ENCODE measurements at places on chromosomes 6 and 20.

- no peak for DNase-seq
Observed at GRCh38 chr20:9886227-9886626, 47.4 kb upstream of the PAK5 start.

GRCh38 chr20:43271980-43272379, 82.3 kb upstream of the PTPRT start:
- no peak for DNase-seq

DNA sequence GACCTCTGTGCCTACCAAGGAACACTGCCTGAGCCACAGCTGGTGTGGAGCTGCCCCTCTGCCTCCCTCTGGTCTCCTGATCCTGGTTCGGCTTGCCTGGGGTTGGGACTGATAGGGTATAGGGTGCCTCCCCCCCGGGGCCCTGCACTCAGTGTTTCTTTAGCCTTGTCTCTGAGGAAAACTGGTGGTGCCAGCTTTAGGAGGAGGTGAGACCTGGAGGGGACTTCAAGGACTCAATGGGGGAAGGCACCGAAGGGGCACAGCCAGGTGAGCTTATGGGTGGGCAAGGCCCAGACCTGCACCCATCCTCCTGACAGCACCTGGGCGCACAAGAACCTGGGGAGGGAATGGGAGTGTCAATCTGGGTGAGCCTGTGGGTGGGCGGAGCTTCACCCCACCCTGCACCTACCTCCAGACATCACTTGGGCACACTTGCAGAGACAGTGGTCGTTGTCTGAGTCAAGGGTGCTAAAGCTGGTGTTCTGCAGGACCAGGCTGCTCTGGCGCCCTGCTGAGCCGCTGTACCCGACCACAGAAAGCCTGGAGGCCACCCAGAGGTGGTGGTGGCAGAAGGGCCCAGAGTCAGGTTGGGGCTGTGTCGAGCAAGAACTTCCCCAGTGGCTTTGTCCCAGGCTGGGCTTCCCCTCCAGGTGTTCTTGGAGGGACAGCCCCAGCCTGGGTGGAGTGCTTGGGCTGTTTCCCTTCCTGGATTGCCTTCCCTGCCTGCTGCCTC, 40.5 kb downstream of the FAM110A start:
- no peak for DNase-seq

DNA sequence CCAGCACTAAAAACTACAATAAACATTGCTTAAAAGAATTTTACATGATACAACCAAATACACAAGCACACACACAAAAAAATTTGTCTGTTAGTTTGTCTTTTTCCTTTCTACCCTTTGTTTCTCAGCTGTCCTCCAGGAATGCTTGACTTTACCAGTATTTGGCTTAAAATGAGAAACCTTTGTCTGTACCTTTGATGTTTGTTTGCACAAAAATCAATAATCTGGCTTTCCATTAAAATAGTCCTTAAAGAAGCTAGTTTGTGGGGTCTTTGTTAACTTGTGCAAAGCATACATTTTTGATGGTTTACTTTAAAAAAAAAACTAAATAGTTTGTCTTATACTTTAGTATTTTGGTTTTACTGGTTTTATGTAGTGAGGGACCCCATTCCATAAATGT, 49.3 kb downstream of the RPRD1B start:
- DNase-seq = no peak

GRCh38 chr6:56725254-56725653, 82.6 kb upstream of the DST start:
- no peak for DNase-seq

- DNase-seq = no peak
Observed at GRCh38 chr6:159713984-159714383, 13.3 kb upstream of the WTAP start.

DNA sequence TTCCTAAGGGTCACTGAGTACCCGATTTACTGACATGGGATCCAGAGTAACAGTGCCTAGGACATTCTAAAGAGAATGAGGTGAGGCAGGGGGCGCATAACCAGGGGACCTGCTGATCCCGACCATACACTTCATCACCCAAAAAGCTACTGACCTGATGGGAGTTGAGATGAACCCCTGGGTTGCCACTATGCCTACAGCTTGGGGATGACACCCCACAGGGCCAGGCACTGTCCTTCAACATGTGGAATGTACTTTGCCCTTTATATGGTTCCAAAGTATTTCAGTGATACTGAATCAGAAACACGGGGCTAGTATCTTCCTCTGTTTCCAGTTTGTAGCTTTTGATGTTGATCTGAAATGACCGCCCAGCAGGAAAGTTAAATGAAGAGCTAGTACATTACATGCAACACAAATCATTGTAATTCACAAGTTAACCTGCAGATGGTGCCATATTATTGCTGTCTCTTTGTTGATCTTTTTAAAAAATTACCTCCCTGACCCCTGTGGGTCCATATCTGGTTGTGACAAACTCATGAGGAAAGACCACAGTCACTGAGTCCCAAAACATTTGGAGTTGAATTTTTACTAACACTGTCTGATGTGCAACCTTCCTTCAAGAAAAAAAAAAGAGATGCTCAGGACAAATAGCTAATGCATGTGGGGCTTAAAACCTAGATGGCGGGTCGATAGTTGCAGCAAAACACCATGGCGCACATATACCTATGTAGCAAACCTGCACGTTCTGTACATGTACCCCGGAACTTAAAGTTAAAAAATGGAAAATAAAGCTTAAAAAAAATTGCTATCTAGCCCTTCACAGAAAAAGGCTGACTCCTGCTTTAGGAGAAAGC, 42.7 kb upstream of the GCNT2 start:
- DNase-seq = peak; percentile 52

DNA sequence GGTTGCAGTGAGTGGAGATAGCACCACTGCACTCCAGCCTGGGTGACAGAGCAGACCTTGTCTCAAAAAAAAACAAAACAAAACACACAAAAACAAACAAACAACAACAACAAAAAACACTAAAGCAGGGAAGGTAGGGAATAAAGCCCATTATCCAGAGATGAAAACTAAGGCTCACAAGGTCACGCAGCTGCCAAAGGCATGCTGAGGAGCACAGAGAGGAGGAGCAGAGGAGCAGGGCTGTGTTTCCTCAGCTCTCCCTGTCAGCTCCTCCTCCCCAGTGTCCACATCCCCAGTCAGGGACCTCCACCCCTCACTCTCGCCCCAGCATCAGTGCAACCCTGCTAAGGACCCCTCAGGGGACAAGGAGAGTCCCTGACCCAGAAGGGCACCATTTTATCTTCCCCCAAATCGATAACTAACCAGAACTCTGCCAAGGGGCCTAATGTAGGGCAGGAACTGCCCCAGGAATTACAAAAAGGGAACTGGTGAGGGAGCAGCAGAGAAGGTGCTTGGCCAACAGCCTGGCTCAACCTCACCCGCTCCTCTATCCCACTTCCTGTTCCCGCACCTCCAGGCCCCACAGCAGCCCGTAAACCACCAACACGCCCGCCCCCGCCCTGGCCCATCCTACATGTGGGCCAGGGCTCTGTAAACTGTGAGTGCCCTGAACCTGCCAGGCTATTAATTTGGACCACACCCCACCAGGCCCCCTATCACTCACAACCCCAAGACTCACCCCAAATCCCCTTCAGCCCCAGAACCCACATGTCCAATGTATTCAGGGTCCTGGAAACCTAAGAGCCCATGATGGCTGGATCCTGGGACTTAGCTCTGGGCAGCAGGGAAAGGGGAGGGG, 9.0 kb downstream of the TEAD3 start:
- no peak for DNase-seq

DNA sequence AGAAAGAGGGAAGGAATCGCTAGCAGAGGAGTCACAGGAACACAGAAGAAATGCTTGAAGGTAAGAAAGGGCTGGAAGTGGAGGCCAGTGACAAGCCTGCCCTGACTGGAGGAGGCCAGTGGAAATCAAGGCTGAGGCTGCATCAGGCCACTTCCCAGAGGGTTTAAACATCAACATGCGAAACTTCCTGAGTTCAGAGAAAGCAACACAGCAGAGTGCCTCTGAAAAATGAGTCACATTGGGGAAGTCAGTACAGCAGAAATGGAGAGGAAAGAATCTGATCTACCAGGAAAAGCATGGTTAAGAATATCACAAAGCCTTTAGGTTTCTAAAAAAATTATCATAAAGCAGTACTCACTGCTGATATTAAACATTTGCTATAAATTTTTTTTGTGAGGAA, 23.3 kb downstream of the NAPB start:
- DNase-seq = no peak
